ENCODE measurements at places on chromosomes 2 and 18.

DNA sequence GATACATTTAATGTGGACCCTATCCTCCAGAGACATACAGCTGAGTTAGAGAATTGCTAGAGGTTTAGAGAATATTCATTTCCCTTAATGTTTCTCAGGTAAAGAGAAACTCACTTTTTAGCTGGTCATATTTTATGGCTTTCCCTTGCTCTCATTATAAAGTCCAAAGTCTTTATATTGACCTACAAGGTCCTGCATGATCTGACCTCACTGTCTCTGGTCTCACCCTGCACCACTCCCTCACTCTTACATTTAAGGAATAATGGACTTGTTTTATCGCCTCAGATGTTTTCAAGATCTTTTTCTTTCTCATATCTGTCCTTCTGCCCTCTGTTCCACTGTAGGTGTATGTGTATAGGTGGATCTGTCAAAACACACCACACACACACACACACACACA is 597.3 kb downstream of the PLCL1 start:
- DNase-seq = no peak

GRCh38 chr18:77298172-77298571 is 48.5 kb downstream of the GALR1 start:
- no peak for DNase-seq

GRCh38 chr2:219157396-219157795 is 3.2 kb downstream of the NHEJ1 start:
- DNase-seq = no peak

- DNase-seq = no peak
These were observed 178.6 kb downstream of the MYT1L start for GRCh38 chr2:2152451-2152850.

DNA sequence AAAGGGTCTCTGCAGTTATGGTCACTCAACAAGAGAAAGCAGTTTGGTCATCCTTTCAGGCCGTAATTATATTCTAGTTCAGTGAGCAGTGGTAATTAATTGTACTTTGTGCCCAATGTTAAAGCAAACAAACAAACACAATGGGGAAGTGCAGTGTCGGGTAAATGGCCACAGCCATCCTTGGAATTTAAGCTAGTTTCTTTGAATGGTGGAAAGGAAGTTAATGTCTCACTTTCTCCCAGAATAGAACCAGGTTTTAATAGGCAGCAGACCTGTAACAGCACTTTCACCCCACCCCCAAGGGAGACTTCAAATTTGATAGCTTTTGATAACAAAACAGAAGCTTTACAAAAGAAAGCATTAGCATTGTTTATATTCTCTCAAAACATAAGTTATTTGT is 20.0 kb upstream of the ITGAV start:
- DNase-seq = peak; percentile 54

GRCh38 chr2:48619526-48619925 is 1.9 kb downstream of the GTF2A1L start:
- DNase-seq = no peak

GRCh38 chr18:40380686-40381439 is 1574.2 kb upstream of the PIK3C3 start:
- no peak for DNase-seq

GRCh38 chr18:2526329-2526728 is 45.0 kb downstream of the METTL4 start:
- DNase-seq = no peak

DNA sequence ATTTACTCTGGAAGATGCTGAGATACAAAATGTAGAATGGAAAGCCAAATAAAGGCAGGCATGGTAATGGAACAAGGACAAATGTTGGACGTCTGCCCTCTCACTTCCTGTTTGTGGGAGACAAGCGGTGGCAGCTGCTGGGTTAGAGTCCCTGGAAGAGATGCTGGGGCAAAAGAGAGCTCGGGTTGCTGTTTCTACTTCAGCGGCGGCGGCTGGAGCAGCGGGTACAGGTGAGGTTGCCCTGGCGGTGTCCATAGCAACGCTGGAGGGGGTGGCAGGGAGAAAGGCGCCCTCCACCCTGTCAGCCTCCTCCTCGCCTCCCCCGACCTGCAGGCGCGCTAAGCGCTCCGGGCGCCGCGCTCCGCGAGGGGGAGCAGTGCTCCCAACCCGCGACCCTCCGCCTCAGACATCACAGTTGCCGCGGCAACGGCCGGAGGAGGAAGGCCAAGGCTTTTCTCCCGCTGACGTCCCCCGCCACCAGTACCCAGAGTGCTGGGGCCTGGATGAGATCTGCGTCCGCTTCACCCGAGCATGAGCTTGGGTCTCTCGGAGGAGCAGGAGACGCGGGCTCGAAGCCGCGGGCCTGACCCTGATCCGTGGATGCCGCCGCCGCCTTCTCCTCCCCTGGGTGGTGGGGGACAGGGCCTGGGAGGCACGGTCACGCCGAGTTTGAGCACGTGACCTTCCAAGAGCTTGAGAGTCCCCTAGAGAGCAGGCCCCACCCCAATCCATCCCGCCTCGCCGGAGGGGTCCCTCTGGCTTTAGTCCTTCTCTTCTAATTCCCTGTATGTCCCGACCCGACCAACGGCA is 65.6 kb downstream of the NOL4 start:
- peak; percentile 99 for DNase-seq

GRCh38 chr18:56307354-56308170 is 330.8 kb downstream of the TXNL1 start:
- no peak for DNase-seq

DNA sequence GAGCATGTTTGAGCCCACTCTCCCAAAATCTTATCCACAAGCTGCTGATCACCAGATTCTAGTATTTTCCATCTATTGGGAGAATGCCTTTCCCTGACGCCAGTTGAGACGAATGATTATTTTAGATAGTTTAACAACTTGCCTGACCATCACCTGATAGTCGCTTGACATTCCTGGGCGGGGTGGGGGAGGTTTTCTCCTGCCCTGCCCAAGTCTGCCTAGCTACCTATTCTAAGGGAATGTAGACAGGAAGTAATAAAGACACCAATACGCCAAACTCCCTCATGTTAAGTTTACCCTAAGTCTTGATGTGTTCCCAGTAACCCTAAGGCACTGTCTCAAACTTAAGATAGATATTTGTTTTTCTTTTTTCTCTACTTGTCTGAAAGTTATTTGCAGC is 4.6 kb upstream of the ACAA2 start:
- DNase-seq = no peak
